HTR-8/SVneo (cell line): ENCODE measurements at places on chromosomes 1 and 21.

DNA sequence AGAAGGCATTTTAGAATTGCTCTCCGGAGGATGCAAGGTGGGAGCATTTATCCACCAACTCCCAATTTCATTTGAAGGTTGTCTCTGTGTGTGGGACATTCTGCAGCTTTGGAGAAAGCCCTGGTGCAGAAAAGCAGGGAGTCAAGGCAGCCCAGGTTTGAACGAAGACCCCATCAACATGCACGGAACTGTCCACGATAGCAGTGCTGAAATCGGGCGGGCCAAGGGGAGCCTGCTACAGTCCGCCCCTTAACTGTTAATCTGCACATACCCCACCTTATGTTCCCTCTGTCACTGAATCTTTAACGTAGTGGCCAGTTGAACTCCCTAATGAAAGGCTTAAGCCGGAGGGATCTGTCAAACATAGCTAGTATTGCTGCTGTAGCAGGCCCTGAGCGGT, 68.8 kb upstream of the C1orf174 start:
- no peak for DNase-seq

GRCh38 chr21:39628385-39628784, 15.6 kb downstream of the B3GALT5 start:
- no peak for DNase-seq

DNA sequence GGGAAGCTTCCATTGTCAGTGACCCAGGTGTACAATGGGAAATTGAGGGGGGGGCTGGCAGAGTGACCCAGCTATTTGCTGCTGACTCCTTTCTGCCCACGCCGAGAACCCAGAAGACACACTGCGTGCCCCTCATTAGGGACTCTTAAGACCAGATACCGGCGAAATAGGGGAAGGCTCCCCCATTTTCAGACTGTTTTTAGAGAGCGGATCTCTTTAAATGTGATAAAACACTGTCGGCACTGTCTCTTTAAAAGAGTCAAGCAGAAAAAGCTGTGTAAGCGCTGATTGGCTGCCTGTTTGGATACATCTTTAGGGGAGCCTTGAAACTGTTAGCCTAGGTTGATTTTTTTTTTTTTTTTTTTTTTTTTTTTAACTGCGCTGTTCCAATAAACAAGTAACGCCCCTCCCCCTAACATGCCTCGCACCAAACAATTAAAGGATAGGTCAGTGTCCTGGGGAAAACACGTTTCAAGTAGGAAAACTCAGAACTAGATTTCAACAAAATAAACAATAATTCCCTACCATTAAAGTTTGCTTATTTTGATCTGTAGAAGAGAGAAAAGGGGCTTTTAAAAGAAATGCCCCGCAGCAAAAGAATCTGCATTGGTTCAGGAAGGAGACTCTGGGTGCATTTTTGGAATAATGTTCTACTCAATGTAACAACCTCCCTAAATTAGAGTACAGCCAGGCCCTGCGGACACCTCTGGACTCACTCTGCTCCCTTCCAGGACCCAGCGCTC, 1.4 kb upstream of the SSBP3 start:
- DNase-seq = peak; percentile 83

DNA sequence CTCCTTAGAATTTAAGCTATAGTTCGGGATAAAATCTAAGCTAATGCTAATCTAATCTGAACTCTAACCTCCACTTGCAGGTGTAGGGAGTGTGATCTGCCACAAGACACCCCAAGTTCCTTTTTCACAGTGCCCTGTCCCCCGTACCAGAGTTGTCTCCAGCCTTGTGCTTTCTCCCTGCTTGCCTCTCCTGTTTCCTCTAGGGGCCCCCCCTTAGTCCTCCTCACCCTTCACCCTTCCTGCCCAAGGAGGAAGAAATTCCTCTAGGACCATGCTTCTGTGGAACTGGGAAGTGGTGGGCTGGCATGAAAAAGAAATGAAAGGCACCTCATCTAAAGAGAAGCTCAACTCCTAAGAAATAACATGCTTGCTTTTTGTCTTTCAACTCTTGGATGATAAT, 50.2 kb upstream of the BCL9 start:
- DNase-seq = no peak

- no peak for DNase-seq
Measured at GRCh38 chr1:90710579-90711536, 6.2 kb downstream of the BARHL2 start.

DNA sequence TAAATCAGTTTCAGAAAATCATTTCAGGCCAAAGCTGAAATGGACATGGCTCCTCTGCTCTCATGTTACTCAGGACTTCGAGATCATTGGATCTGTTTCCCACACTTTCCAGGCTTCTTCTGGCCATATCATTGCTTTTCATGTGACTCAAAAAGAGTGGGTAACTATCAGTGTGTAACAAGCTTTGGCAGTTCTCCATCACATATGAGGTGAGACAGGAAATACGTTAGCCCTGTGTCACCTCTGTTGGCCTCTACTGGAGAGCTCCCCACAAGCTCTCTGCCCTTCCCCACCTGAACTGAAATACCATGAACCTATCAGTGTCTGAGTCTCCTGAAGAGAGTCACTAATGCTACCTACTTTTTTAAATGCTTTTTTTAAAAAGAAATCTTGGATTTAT, 128.2 kb downstream of the LBR start:
- no peak for DNase-seq

DNA sequence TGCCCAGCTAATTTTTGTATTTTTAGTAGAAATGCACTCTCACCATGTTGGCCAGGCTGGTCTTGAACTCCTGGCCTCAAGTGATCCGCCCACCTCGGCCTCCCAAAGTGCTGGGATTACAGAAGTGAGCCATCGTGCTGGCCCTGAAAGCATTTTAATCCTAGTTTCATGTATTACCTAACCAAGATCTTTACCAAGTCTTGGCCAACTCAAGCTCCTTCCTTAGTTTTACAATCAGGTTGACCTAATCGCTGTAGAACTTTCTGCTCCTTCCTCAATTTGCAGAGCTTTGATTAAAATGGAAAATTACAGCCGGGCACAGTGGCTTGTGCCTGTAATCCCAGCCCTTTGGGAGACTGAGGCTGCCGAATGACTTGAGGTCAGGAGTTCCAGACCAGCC, 3.2 kb upstream of the TMEM63A start:
- no peak for DNase-seq

GRCh38 chr1:230156068-230156467, 89.0 kb downstream of the GALNT2 start:
- no peak for DNase-seq

GRCh38 chr1:3718764-3719163, 33.5 kb upstream of the CCDC27 start:
- no peak for DNase-seq
